ENCODE measurements at places on chromosomes 7 and 10.

GRCh38 chr10:78756604-78757343 lies 312.0 kb upstream of the ZMIZ1 start:
- DNase-seq: no peak

- DNase-seq: no peak
Observed at GRCh38 chr7:42603496-42603895, 308.4 kb downstream of the C7orf25 start.

DNA sequence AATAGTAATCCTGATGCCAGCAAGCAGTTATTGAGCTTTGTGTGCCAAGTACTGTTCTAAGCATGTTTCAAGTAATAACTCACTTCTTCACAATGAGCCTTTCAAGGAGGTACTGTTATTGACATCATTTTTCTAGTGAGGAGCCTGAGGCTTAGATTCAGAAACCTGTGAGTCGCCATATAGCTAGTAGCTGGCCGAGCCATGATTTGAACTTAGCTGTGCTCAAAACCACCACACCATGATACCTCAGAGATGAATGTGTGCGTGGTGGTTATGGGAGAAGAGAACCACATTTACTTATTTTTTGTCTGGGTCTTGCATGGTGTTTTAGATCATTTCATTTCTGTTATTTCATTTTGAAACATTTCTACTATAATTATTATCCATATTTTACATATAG lies 578.9 kb downstream of the AUTS2 start:
- no peak for DNase-seq

DNA sequence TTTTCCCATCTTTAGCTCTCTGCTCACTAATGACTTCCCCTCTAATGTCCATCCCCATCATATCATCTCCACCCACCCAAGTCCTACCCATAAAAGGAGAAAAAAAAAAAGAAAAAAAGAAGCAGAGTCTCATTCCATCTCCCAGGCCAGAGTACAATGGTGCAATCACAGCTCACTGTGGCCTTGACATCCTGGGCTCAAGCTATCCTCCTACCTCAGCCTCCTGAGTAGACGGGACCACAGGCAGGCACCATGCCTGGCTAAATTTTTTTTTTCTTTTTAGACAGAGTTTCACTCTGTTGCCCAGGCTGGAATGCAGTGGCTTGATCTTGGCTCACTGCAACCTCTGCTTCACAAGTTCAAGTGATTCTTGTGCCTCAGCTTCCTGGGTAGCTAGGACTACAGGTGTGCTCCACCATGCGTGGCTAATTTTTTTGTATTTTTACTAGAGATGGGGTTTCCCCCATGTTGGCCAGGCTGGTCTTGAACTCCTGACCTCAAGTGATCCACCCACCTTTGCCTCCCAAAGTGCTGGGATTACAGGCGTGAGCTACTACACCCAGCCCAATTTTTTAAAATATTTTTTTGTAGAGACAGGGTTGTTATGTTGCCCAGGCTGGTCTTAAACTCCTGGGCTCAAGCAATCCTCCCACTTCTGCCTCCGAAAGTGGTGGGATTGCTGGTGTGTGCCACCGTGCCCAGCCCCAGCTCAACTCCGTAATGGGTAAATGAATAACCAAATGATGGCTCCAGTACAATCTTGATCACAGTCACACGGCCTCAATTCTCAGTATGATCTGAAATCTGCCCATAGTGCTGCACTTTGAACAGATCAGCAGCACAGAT lies 24.6 kb upstream of the SGMS1 start:
- no peak for DNase-seq

GRCh38 chr7:80533287-80533686 lies 21.4 kb upstream of the GNAT3 start:
- no peak for DNase-seq

- DNase-seq: no peak
Observed at GRCh38 chr10:28087661-28088351, 88.9 kb upstream of the ODAD2 start.

GRCh38 chr7:20401861-20402746 lies 71.4 kb downstream of the ITGB8 start:
- no peak for DNase-seq

- DNase-seq: no peak
Observed at GRCh38 chr10:86345296-86345858, 21.2 kb downstream of the GRID1 start.

- no peak for DNase-seq
Observed at GRCh38 chr10:70493660-70494234, 15.2 kb downstream of the PALD1 start.

GRCh38 chr10:123544986-123545385 lies 121.2 kb upstream of the GPR26 start:
- DNase-seq: no peak

- DNase-seq: no peak
Observed at GRCh38 chr7:111255576-111255975, 164.6 kb downstream of the LRRN3 start.

- no peak for DNase-seq
Observed at GRCh38 chr10:59181668-59182067, 5.2 kb downstream of the PHYHIPL start.

DNA sequence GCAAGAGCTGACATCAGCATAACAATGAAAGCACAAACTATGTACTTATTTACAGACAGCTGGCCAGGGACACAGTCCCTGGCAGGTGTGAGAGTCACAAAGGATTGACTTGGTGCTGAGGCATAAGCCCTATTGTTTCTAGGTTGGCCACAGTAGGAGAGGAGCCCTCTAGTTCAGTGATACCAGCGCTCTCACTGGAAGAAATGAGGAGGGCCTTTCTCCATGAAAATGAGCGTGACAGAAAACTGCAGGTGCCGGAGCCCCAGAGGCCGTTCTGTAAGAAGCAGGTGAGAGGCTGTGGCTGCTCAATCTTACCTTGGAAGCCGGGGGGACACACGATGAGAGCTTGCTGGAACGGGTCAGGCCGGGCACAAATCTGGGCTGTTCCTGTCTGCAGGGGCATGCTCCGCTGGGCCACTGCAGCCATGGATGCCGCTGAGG lies 90.5 kb downstream of the CLEC2L start:
- no peak for DNase-seq

- DNase-seq: no peak
Observed at GRCh38 chr10:91360461-91360860, 49.7 kb upstream of the HECTD2 start.

- no peak for DNase-seq
Observed at GRCh38 chr10:32005050-32005449, 51.2 kb downstream of the KIF5B start.

GRCh38 chr7:136588216-136588615 lies 280.2 kb upstream of the CHRM2 start:
- DNase-seq: no peak

- no peak for DNase-seq
Observed at GRCh38 chr7:155569681-155570080, 23.3 kb upstream of the CNPY1 start.

- no peak for DNase-seq
Observed at GRCh38 chr7:155877167-155877566, 64.9 kb upstream of the SHH start.

- no peak for DNase-seq
Observed at GRCh38 chr10:2143213-2143835, 406.0 kb upstream of the ADARB2 start.

DNA sequence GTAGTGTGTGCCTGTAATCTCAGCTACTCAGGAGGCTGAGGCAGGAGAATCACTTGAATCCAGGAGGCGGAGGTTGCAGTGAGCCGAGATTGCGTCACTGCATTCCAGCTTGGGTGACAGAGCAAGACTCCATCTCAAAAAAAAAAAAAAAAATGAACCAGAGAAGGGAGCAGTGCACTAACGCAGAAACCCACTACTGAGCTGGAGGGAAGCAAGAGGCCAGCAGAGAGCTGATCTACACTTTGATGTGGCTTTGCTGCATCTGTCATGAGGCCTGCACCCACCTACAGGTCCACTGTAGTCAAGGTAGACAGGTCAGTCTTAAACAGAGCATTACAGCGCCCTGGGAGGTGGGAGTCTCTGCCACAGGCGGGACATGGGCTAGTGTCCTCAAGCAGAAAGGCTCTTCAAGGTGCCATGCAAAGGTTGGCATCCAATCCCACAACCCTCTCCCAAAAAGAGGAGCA lies 30.0 kb downstream of the MAT1A start:
- no peak for DNase-seq

GRCh38 chr7:157855452-157856213 lies 518.8 kb downstream of the DNAJB6 start:
- no peak for DNase-seq

DNA sequence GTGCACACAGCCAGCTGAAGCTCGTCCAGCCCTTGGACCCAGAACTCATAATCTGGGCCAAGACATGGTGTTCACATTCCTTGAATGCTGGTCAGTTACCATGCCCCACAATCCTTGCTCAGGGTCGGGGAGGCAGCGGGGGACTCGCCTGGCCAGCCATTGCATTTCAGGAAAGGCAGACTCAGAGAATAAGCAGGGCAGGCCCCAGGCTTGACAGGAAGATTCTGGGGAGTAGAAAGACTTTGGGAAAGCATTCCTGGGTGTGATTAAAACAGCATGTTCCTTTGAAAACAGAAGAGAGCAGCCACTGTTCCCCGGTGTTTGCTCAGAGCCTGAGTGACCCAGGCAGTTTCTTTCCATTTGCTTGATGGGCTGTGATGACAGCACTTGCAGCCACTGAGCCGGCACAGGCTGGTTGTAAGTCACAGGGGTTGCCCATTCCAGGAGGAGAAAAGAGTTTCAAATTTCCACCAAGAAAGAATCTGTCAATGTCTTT lies 473.7 kb downstream of the TYW1 start:
- peak; percentile 24 for DNase-seq

GRCh38 chr7:35797311-35797710 lies 3.5 kb upstream of the SEPTIN7 start:
- DNase-seq: no peak

DNA sequence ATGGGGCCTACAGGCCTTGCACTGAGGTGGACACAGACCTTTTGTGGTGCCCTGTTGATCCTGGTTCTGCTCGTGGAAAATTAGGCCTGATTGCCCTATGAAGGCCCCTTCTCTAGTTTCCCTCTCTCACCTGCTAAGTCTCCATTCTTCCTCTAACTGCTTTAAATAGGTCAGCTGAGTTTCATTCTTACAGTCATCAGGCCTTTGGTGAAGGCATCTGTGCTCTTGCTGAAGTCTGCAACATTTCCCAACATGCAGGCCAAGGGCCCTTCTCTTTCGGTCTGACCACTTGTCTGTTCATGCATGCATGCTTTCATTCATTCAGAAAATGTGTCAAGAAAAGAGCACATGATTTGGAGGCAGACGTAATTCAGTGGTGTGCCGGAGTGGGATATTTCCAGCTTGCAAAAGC lies 244.0 kb downstream of the BUB3 start:
- DNase-seq: peak; percentile 17

GRCh38 chr7:132004529-132004928 lies 448.1 kb upstream of the PODXL start:
- no peak for DNase-seq

- no peak for DNase-seq
Observed at GRCh38 chr7:128210590-128211570, 30.2 kb upstream of the LEP start.

GRCh38 chr10:5971315-5971832 lies 6.0 kb downstream of the IL15RA start:
- DNase-seq: no peak

GRCh38 chr7:157908006-157908782 lies 571.4 kb downstream of the DNAJB6 start:
- DNase-seq: no peak

GRCh38 chr7:129014501-129015101 lies 40.3 kb downstream of the TNPO3 start:
- DNase-seq: no peak

DNA sequence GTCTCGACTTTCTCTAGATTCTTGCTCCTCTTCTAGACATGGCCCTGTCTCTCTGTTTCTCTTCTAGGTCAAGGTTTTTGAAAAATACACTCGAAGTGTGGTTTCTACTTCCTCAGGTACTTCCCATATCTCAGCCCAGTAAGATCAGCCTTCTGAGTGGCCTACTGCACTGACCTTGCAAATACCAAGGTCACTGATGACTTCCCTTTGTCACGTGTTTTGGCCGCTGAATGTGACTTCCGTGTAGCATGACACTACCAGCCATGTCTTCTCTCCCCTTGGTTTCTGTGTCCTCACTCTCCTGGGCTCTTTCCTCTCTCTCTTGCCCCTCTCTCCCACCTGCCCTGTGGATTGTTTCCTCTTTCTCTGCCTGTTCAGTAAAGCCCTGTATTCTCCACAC lies 7.9 kb upstream of the WIPF3 start:
- no peak for DNase-seq

GRCh38 chr10:89389254-89389653 lies 3.2 kb upstream of the IFIT1 start:
- DNase-seq: peak; percentile 10

DNA sequence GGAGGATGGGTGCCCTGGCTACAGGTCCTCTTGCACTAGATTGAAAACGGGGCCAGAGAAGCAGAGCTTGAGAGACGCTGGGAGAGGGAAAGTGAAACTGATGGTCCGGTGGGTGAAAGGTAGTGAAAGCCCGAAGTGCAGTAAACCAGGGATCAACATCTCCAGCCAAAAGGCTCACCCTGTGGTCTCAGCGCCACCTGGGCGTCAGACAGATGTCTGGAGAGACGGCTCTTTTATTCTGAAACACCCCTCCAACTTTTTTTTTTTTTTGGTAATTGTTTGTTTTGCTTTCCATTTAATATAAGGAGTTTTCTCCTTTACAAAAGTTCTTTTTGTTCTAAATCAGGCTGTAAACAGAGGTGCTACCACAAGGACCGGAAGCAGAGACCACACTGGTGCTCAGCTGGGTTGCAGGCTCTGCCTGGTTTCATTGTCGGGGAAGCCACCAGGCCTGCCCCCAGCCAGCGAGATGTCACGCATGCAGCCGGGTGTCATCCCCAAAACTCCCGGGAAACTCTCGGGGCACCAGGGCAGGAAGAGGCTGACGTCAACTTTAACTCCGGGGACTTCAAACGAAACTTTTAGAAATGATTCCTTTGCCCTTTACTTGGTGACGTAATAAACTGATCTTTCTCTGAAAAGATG lies 11.2 kb downstream of the IL2RA start:
- DNase-seq: no peak

DNA sequence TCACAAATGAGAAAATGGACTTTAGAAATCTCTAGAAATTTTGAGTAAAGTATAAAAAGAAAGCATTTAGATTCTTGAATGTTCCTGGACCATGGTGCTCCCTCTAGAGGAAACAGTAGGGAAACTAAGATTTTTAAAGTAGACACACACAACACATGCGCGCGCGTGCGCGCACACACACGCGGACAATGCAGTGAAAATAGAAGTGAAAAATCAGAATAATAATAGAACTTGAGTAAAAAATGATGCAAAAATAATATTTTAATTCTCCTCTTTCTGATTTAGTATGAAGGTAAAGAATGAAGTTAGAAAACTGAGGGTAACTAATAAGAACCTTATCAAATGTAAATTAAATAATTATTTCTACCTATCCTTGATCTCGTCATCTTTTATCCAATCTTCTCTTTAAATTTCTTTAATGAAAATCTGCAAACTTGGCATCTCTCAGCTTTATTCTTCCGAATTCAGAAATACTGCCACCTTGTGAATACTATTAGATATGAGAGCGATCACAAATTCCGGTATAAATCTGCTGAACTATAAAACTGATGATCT lies 117.0 kb upstream of the AMPH start:
- no peak for DNase-seq

GRCh38 chr7:28483908-28484605 lies 71.7 kb downstream of the CREB5 start:
- DNase-seq: no peak

Measured in anterior cingulate cortex (tissue), 58 donors.